NCI-H2029 treated with DMSO at 0.1 percent for 48 hours (cell line): ENCODE measurements at places on chromosomes 5 and 9.

DNA sequence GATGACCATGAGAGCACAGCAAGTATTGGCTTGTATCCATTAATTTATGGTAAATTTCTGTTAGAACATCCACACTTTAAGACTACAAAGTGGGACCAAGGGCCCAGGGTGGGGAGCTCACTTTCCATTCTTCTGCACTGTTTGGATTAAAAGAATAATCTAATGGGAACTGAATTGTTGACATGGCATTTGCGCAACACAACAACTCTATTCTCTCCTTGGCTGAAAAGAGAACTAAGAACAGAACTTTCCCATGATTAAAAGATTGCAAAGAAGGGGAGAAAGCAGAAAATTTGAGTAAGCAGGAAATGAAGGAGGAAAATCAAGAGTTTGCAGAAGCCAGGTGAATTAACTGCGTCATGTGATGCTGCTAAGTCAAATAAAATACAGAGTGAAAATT lies 143.4 kb downstream of the HINT1 start:
- no peak for DNase-seq

- no peak for DNase-seq
Observed at GRCh38 chr5:66602621-66603020, 6.4 kb downstream of the MAST4 start.

GRCh38 chr5:80116465-80116864 lies 81.3 kb downstream of the THBS4 start:
- no peak for DNase-seq

DNA sequence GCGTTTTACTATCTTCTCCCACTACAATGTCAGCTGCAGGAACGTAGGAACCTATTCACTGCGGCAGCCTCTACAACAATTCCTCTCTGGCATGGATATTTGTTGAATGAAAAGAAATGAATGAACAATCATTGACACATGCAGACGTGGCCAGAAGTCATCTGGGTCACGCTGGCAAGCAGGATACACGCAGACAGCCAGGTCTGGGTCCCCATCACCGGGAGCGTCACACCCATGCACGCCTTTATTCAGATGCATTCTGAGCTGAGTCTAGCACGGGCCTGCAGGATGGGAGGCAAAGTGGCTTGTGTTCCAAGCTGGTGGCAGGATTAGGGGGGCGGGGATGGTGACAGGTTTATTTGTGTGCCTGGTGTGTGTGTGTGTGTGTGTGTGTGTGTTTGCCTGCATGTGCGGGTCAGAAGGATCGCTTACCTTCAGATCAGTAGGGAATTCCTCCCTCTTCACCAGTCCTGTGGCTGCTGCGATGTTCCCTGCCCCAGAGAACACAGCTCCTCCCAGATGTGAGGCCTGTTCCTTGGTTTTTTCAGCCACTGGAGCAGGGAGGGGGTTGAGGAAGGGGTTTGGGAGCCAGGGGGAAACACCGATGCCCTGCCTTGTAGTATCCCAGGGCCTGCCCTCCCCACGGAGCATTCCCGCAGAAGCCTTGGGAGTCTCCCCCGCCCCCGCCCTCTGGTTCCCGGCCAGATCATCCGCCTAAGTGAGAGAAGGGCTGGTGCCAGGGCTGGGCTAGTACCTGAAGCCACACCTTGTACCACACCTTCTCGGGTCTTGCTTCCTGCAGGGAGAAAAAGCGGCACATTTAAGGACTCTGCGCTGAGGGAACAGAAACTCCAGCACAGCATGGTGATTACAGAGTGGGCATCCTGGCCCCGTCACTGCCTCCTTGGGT lies 4.1 kb downstream of the SNCB start:
- no peak for DNase-seq

GRCh38 chr5:177607452-177608192 lies 7.7 kb downstream of the B4GALT7 start:
- DNase-seq, result peak; percentile 55

GRCh38 chr9:104577263-104577662 lies 8.3 kb downstream of the OR13C8 start:
- no peak for DNase-seq

- no peak for DNase-seq
Observed at GRCh38 chr5:40046792-40047191, 622.0 kb upstream of the DAB2 start.

- no peak for DNase-seq
Observed at GRCh38 chr5:132628814-132629213, 29.2 kb upstream of the IL13 start.

DNA sequence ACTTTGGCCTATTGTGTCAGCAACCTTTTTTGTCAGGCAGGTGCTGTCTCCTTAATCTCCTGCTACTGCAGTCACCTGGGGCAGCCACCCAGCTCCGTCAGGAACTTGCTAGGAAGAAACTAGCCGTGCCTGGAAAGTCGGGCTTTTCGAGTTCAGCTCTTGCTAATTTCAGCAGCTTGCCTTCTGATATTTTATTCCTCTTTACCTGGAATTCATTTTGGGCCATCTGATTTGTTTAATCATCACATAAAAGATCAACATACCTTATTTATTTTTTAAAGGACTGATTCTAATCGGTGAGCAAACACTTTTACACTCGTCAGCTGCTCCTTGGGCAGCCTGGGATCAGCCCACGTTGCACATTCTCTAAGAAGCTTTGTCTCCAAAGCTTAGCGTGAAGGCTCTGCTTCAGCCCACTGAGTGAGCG lies 42.2 kb downstream of the PRLR start:
- no peak for DNase-seq

DNA sequence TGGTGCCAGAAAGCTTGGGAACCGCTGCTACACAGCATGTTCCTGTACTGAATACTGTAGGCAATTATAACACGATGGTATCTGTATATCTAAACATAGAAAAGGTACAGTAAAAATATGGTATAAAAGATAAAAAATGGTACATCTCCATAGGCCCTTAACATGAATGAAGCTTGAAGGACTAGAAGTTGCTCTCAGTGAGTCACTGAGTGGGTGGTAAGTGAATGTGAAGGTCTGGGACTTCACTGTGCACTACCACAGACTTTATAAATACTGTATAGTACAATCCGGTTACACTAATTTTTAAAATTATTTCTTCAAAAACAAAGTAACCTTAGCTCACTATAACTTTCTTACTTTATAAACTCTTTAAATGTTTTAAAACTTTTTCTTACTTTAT lies 819.9 kb upstream of the GRAMD2B start:
- DNase-seq, result no peak

- DNase-seq, result no peak
Observed at GRCh38 chr9:117392992-117393391, 21.9 kb downstream of the ASTN2 start.

DNA sequence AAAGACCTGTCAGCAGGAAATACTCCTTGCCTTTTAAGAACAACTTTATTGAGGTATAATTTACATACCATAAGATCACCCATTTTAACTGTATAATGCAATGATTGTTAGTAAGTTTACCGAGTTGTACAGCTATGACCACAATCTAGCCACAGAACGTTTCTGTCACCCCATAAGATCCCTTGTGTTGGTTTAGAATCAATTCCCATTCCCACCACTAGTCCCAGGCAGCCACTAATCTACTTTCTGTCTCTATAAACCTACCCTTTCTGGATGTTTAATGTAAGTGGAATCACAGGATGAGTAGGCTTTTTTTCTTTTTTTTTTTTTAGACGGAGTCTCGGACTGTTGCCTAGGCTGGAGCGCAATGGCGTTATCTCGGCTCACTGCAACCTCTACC lies 4.4 kb downstream of the GPR107 start:
- DNase-seq, result no peak

GRCh38 chr5:37710965-37711364 lies 128.9 kb downstream of the GDNF start:
- DNase-seq, result no peak

DNA sequence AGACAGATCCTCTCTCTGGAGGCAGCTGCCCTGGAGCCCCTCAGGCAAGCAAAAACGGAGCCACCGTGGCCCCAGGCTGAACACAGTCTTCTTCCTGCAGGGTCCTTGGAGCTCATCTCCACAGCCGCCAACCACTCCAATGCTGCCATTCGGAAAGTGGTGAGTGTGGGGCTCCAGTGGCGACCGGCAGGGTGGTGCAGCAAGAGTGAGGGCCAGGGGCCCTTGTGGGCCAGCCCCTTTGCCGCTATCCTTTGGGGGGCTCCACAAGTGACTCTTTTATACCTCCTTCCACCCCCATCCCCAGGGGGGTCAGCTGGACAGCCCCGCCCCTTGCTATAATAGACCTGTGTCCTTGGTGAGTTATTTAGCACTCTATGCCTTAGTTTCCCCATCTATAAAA lies 47.4 kb upstream of the SUSD3 start:
- no peak for DNase-seq

- no peak for DNase-seq
Observed at GRCh38 chr5:38535248-38535750, 21.1 kb downstream of the LIFR start.

GRCh38 chr5:157137691-157138090 lies 5.0 kb downstream of the MED7 start:
- DNase-seq, result no peak
